ENCODE measurements at places on chromosomes 5 and 9.

DNA sequence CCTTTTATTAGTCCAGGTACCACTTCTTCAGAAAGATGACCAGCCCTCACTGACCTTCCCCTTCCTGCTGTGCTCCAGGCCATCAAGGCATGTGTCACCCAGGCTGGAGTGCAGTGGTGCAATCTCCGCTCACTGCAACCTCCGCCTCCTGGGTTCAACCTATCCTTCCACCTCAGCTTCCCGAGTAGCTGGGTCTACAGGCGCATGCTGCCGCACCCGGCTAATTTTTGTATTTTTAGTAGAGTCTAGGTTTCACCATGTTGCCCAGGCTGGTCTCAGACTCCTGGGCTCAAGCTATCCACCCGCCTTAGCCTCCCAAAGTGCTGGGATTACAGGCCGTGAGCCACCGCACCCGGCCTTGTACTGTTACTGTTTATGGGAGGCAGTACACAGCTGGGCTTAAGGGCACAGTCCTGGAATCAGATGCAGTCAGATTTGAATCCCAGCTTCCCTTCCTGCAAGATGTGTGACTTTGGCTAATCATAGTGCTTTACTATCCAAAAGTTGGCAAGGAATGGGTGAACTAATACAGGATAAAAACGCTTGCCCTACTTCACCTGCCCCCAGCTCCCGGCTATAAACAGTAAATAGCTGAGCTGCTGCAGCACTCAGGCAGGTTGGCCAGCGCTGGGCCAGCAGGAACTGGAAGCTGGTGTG is 483 bp upstream of the EIF4EBP3 start:
- no peak for DNase-seq

DNA sequence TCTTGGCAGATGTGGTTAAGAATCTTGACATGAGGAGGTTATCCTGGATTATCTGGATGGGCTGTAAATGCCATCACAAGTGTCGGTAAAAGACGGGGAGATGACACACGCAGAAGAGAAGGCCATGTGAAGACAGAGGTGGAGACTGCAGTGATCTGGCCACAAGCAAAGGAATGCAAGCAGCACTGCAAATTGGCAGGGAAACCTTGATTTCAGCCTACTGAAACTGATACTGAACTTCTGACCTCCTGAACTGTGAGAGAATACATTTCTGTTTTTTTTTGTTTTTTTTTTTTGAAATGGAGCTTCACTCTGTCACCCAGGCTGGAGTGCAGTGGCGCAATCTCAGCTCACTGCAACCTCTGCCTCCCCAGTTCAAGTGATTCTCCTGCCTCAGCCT is 92.4 kb upstream of the NFIL3 start:
- DNase-seq = no peak

DNA sequence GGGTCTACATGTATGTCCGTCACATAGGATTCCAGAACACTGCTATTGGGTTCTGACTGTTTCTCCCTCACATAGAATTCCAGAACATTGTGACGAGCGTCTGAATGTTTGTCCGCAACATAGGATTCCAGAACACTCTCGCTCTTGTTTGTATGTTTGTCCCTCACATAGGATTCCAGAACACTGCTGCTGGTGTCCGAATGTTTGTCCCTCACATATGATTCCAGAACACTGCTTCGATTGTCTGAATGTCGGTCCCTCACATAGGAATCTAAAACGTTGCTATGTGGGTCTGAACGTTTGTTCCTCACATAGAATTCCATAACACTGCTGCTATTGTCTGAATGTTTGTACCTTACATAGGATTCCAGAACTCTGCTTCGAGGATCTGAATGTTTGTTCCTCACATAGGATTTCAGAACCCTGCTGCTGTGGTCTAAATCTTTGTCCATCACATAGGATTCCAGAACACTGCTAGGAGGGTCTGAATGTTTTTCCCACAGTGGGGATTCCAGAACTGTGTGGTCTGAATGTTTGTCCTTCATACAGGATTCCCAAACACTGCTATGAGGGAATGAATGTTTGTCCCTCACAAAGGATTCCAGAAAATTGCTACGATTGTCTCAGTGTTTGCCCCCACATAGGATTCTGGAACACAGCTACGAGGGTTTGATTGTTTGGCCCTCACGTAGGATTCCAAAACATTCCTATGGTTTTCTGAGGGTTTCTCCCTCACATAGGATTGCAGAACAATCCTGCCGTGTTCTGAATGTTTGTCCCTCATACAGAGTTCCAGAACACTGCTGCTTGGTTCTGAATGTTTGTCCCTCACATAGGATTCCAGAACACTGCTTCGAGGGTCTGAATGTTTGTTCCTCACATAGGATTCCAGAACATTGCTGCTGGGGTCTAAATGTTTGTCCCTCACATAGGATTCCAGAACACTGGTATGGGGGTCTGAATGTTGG is 220.5 kb downstream of the FOXD4L6 start:
- no peak for DNase-seq

GRCh38 chr5:55935371-55935770 is 59.4 kb downstream of the IL6ST start:
- no peak for DNase-seq

DNA sequence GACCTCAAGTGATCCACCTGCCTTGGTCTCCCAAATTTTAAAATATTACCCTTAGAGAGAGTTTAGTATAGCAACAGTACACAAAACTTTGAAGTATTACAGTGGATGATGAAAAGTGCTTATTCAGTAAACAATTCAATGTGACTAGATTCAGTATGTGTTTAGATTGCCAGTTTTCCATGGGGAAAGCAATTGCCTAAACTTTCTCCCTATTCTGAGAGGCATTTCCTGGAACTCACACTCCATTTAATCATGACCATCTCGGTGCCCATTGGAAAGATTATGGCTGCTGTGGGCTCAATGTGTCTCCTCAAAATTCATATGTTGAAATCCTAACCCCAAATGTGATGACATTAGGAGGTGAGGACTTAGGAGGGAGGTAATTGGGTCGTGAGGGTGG is 38.9 kb upstream of the MYO10 start:
- DNase-seq = no peak

GRCh38 chr5:97624886-97625285 is 441.8 kb upstream of the RIOK2 start:
- no peak for DNase-seq

GRCh38 chr9:133793471-133793870 is 55.3 kb upstream of the SARDH start:
- DNase-seq = no peak

GRCh38 chr9:130186839-130187522 is 14.8 kb downstream of the NCS1 start:
- DNase-seq = no peak

GRCh38 chr5:87782916-87783315 is 370.2 kb upstream of the CCNH start:
- DNase-seq = no peak

DNA sequence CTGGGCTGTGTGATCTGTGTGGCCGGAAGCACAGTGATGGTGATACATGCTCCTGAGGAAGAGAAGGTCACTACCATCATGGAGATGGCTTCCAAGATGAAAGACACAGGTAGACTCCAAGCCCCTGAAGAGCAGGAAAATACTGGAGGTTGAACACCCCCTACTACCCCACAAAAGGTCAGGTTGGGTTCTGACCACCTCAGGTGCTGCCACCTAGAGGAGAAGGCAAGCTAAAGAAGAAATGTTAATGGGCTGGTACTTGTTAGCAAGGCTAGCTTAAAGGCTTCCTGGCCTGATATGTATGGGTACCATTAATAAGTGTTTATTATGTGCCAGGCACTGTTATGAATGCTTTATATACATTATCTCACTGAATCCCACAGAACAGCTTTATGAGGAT is 11.7 kb downstream of the NIPAL4 start:
- DNase-seq = no peak

DNA sequence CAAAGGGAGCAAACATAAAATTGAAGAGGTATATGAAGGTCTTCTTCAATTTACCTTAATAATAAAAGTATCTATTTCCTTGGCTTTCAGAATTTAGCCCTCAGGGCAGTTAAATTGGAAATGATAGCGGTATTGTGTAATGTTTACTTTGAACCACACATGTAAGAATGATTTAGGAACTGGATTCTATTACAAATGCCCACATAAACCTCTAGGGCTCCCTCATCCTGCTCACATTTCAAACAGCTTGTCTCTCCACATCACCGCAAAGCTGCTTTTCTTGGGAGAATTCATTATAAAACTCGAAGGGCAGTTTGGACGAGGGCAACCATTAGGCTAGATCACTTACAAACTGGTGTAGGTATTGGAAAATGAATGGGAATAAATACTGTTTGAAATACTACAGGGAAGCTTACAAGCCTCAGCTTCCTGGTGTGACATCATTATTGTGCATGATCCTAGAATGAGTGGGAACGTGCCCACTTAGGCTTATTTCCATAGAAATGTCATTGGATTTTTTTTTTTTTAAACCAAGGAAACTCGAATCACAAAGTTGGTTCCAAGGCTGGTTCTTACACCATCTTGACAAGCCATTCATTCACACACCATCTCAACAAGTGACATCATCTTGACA is 47.3 kb downstream of the MTRR start:
- no peak for DNase-seq

- DNase-seq = no peak
Measured at GRCh38 chr5:179696603-179697002, 2.2 kb upstream of the CANX start.

GRCh38 chr5:6700685-6701355 is 12.4 kb upstream of the TENT4A start:
- DNase-seq = no peak

DNA sequence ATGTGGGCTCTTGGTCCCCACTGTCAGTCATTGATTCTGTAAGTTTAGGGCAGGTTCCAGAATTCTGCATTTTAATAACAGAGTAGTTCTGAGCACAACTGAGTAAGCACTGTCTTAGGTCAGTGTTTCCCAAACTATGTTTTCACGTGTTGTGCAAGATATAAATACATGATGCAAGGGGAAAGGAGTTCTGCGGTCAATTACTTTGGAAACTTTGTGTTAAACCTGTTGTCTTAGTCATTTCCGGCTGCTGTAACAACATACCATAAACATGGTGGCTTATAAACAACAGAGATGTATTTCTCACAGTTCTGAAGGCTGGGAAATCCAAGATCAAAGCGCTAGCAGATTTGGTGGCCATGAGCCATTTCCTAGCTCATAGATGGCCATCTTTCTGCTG is 69.8 kb downstream of the EQTN start:
- no peak for DNase-seq

- DNase-seq = no peak
Measured at GRCh38 chr5:105952875-105953274, 1717.9 kb downstream of the EFNA5 start.

DNA sequence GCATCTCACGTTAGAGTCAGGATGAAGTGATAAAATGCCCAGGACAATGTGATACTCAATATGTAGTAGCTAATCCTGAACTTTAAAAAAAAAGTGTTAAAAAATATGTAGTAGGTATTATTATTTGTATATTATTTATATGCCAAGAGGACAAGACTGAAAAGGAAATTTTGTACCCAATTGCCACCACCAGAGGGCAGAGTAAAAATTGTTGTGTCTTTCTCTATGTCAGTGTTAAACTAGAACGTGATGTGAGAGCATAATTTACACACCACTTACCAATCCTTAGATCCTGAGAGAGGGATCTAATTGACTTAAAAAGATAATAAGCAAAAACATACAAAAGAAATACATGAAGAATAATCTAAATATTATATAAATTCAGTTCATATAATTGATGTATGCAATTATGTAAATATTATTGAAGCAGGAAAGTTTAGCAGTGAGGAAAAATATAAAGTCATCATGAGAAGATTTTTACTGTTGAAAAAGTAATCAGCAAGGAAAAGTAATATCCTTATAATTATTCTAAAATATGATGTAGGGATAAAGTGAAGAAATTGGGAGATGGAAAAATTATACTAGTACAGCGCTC is 288.9 kb downstream of the RAB3C start:
- no peak for DNase-seq

- DNase-seq = no peak
Measured at GRCh38 chr5:148988328-148988727, 74.5 kb downstream of the SH3TC2 start.

DNA sequence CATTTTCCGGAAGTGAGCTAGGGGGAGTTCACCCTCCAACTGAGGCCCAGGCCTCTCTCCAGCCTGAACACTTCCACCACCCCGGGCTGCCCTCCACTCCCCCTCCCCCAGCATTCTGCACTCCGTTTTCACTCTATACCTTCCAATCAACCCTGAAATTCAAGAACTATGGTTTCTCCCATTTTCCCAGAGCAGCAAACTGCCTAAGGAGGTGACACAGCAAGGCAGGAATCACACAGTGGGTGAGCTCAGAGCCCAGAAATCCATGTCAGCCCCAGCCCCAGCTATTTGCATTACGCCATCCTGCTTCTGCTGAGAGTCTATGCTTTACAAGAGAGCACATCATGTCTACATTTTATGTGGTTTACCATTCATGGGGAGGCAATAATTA is 11.9 kb downstream of the MSX2 start:
- DNase-seq = no peak

GRCh38 chr5:157025093-157025698 is 33.7 kb downstream of the HAVCR1 start:
- DNase-seq = peak; percentile 45

- DNase-seq = no peak
Measured at GRCh38 chr9:15578714-15579113, 25.9 kb downstream of the CCDC171 start.

DNA sequence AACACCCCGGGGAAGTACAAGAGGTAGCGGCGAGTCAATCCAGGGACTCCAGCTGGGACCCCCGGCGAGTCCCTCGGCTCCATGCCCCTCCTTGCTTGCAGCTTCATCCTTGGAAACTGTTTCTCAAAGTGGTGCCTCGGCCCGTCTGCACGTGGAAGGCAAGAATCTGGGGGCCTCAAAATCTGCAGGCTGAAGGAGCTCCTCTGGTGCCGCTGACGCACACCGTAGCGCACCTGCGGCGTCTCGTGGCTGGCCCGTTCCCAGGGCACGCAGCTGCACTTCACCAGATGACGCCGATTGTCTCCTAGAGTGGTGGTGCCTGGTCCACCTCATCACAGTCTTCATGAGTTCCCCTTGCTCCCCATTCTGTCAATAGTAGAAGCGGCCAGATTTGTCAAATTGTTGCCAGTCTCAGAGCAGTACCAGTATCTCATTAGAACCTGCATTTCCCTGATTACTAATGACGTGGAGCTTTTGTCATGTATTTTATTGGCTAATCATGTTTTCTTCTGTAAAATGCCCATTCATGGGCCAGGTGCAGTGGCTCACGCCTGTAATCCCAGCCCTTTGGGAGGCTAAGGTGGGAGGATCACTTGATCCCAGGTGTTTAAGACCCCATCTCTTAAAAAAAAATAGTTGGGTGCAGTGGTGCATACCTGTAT is 38.6 kb downstream of the GTF3C4 start:
- DNase-seq = no peak

GRCh38 chr9:137320555-137321384 is 18.7 kb upstream of the NRARP start:
- no peak for DNase-seq

DNA sequence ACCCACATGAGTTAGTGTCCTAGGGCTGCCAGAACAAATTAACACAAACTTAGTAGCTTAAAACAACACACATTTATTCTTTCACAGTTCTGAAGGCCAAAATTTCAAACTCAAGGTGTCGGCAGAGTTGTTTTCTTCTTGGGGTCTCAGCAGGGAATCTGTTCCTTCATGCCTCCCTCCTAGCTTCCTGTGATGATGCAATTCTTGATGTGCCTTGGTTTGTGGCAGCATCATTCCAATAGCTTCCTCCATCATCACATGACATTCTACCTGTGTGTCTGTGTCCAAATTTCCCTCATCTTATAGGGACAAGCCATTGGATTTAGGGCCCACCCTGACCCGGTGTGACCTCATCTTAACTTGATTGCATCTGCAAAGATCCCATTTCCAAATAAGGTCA is 12.2 kb upstream of the SLC25A48 start:
- DNase-seq = no peak

GRCh38 chr5:11595045-11595444 is 309.2 kb downstream of the CTNND2 start:
- no peak for DNase-seq

Data from activated CD4-positive, alpha-beta T cell treated with anti-CD3 and anti-CD28 coated beads for 24 hours (primary cell).